HEK293T (cell line): ENCODE measurements at places on chromosomes 16 and 17.

GRCh38 chr16:83779886-83780285, 27.9 kb upstream of the HSBP1 start:
- no peak for DNase-seq

GRCh38 chr17:16434662-16435061, 19.3 kb downstream of the TRPV2 start:
- DNase-seq: no peak

- DNase-seq: no peak
These were observed 4.5 kb upstream of the ACSF2 start for GRCh38 chr17:50421308-50422051.

DNA sequence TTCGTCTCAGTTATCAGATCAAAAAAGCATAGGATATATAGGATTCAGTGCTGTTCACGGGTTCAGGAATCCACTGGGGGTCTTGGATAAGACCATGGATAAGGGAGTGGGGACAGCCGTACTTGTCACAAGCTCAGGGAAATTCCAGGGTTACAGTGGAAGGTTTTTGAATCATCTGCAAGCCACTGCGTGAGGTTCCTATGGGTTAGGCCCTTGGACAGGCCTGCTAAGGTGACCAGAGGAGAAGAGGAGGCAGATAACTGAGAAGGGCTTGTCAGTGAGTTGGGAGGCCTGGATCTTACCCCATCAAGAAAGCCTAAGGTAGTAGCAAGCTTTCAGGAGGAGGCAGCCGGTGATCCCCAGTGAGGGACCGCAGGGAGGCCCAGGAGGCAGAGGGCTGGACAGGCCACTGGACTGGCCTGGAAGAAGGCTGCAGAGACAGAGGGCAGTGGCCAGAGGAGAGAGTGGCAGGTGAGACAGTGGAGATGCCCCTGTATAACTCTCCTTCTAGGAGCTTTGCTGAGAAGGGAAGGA, 27.3 kb downstream of the NGFR start:
- DNase-seq: no peak

DNA sequence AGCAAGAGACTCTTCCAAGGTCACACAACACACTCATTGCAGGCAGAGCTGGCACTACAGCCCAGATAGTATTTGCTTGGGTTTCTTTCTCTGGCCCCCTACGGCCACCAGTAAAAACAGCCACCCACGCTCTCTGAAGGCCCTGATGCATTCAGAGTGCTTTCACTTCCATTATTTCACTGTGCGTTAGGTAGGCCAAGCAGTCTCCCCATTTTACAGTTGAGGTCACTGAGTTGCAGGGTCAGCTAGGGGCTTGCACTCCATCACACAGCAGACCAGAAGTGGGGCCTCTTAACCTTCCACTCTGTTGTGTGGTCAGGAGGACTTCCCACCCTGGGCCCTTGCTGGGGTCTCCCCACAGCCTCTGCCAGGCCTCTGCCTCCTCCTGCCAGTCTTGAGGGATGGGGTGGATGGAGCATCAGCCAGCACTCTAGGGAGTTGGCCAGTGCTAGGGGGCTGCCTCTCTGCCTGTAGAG, 2.5 kb downstream of the TBX21 start:
- DNase-seq: no peak

- no peak for DNase-seq
These were observed 141.0 kb downstream of the CBLN1 start for GRCh38 chr16:49140618-49141017.

GRCh38 chr17:80855196-80855947, 136.3 kb upstream of the CHMP6 start:
- no peak for DNase-seq

DNA sequence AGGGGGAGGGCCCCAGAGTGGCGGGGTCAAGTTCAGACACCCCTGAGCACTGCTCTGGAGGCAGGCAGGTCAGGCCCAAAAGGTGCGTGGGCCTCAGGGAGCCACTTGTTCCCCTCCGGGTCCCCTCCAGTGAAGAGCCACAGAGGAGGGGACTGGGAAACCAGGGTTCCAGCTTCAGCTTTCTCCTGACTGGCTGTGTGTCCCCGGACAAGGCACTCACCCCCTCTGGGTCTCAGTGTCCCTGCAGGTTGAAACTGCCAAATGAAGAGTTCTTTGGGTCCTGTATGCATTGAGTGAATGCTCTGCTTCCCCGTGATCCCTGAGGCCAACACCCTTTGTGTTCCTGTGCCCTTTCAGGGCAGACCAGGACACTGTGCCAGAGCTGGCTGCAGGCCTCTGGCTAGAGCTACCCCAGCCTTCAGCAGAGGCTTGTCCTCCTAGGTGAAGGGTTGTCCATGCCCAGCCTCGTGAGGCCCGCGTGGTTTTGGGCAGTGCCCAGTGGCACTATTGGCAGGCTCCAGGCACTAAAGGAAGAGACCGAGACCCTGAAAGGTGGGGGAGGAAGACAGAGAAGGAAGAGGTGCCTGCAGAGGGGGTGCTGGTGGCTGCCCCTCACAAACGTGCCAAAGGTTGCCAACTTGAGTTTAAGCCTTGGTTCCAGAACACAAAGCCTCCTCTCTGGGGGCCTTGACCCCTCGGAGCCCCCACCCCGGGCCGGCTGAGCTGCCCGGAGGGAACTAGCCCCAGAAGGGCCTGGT, 13.3 kb upstream of the WNT3 start:
- DNase-seq: no peak

- no peak for DNase-seq
These were observed 3.0 kb downstream of the TNK1 start for GRCh38 chr17:7383742-7384488.
